ENCODE measurements at places on chromosomes 3 and 15.

- no peak for DNase-seq
Observed at GRCh38 chr15:94081829-94082228, 149.5 kb upstream of the MCTP2 start.

GRCh38 chr3:84904816-84905555, 53.8 kb upstream of the CADM2 start:
- DNase-seq = peak; percentile 58

DNA sequence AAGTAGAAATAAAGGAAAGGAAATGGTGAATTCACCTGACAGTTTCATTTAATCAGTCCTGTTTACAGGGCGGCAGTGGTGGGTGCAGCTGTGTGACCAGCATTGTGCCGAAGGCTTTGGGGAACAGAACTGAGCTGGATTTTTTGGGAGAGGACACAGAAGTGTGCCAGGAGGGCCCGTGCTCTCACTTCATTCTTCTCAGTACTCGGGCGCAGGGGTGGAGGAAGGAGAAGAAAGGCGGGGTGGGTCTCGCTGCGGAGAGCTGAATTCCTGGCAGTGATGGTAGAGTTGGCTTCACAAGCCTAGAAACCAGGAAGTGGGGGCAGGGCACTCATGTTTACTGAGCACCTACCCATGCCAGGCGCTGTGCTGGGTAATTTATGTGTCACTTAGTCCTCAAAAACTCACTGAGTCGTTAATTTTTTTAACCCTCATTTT, 64.6 kb downstream of the CRTC3 start:
- no peak for DNase-seq

- DNase-seq = no peak
Observed at GRCh38 chr3:187456250-187456649, 88.1 kb downstream of the RTP4 start.

- no peak for DNase-seq
Observed at GRCh38 chr15:67458331-67459029, 62.5 kb upstream of the C15orf61 start.

- DNase-seq = no peak
Observed at GRCh38 chr3:183233966-183234365, 19.1 kb upstream of the B3GNT5 start.

GRCh38 chr3:10837849-10838248, 21.8 kb downstream of the SLC6A11 start:
- DNase-seq = no peak

DNA sequence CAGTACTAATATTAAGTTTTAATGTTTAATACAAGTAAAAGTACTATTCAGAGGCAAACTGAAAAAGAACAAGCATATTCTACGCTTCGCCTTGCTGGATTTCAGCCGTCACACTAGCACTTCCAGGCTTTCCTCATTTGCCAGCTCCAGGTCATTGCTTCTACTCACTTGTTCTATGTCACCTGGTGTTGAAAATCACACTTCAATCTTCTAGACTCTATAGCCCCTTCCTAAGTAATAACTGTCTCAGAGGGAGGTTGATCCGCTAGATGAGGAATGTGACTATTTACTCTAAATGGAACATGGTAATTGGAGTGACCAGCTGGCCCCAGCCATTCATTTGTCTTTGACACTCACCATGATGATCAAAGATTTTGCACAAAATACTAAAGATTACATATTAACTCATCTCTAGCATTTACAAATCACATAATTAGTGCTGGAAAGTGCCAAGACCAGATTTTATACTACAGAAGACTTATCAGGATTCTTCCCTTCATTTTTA, 92.0 kb downstream of the GAP43 start:
- DNase-seq = no peak

GRCh38 chr3:124639406-124640237, 90.6 kb upstream of the UMPS start:
- DNase-seq = no peak

DNA sequence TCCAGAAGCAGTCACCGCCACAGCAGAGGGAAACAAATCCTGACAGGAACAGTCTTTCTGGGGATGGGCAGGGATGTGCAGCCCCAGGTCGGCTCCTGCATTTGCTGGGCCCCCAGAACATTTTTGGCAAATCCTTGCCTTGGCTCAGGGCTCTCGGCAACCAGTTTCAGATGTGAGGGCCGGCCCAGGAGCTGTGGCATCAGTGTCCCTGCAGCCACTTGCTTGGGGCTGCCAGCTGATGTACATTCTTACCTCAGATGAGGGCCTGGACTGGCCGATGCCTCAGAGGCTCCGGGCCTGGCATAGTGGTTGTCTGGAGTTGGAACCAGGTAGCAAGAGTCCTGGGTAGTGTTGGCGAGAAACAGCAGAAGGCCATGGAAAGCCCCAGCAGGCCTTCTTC, 4.2 kb downstream of the CYB561D2 start:
- no peak for DNase-seq

GRCh38 chr3:146655333-146655996, 50.3 kb upstream of the PLSCR5 start:
- peak; percentile 21 for DNase-seq

GRCh38 chr3:124862006-124862405, 25.2 kb downstream of the ITGB5 start:
- peak; percentile 44 for DNase-seq

DNA sequence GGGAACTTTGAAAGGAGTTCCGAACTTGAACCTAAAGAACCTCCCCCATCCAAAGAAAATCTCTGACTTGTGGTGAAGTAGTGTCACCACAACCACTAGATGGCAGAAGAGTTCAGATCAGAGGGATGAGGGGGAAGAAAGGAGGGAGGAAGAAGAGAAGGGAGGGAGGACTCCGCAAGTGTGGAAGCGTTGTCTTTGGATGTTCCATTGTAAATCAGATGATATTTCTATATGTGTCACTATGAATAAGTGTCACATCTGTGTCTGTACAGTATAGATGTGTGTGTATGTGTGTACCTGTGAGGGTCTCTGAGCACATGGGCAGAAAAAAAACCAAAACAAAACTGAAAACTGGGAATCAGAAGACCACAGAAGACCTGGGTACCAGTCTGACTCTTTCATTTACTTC, 16.9 kb downstream of the SLC24A1 start:
- peak; percentile 82 for DNase-seq

GRCh38 chr15:47516558-47516957, 200.7 kb upstream of the SEMA6D start:
- DNase-seq = no peak

- DNase-seq = no peak
Observed at GRCh38 chr15:58764468-58764867, 6.6 kb upstream of the MINDY2 start.

GRCh38 chr15:48759921-48760320, 50.9 kb downstream of the CEP152 start:
- no peak for DNase-seq

GRCh38 chr3:142459929-142460328, 12.1 kb upstream of the XRN1 start:
- DNase-seq = no peak

DNA sequence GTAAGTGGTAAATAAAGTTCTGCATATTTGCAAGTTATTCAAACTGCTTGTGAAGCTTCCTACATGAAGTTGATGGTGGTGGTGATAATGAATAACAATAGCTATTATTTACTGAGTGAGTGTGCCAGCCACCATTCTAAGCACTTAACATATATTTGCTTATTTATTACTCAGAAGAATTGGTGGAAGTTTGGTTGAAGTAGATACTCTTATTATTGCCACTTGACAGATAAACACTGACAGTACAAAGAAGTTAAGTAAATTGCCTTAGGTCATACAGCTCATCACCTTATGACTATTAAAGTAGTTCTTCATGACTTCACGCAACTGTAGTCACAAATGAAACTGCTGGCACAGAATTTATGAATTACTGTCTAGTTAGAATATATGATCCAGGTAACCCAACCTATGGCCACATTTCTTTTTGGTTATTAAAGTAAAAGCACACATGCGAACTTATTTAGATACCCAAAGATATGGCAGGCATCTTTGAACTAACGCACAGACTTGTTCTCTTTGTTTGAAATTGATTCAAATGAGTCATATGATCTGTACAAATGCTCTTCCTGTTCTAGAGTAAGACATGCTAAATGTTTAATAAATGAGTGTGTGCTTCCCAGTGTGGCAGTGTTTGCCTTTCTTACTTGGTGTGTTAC, 99.8 kb upstream of the NR2F2 start:
- no peak for DNase-seq

DNA sequence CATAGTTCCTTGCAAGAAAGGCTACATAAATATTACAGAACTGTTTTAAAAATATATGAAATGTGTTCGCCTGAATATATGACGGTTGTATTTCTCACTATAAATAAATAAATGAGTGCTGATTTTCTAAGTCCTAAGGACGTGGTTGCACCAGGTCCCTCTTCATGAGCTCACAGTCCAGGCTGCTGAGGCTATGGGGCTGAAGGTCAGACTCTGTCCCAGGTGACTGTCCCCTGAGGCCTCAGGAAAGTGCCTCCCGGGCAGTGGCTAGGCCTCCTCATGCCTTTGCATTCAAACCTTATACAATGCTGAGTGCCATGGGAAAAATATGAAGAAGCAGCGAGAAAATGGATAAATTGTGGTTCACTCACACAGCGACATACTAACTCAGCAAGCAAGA, 43.5 kb upstream of the SSR3 start:
- no peak for DNase-seq

GRCh38 chr3:144810160-144810559, 838.5 kb downstream of the DIPK2A start:
- DNase-seq = peak; percentile 61
